ENCODE measurements at places on chromosomes 2 and 18. TPM values are rescaled to one million over a fixed set of nuclear protein-coding genes. Genes with fewer than 3 reads are reported as not detected.

DNA sequence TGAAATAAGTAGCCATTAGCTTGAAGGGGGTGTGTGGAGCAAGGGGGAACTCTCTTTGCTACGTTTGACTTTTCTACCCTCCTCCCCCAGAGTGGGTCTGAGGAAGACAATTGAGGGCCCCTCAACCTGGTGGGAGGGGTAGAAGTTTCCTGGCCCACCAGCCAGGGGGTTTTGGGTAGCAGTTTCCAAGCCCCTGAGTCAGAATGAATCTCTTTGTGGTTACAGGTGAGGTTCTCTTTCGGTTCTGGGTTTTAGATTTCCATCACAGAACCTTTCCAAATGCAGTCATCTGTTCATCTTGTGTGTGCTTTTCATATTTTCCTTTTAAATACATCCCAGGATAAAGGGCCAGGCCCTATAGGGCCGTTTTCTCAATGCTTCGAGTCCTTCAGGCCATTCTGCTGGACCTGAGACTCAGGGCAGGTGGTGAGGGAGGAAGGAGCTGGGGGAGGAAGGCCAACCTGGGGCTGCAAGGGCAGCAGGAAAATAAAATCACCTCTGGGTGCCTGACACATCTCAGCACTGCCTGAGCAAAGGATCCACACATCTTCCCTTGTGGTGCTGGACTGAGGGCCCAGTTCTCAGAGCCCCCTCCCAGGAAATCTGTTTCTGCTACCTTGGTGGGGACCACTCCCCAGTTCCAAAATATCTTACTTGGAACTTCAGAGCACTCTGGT lies 4.7 kb downstream of the LBH start:
- no peak for DNase-seq

DNA sequence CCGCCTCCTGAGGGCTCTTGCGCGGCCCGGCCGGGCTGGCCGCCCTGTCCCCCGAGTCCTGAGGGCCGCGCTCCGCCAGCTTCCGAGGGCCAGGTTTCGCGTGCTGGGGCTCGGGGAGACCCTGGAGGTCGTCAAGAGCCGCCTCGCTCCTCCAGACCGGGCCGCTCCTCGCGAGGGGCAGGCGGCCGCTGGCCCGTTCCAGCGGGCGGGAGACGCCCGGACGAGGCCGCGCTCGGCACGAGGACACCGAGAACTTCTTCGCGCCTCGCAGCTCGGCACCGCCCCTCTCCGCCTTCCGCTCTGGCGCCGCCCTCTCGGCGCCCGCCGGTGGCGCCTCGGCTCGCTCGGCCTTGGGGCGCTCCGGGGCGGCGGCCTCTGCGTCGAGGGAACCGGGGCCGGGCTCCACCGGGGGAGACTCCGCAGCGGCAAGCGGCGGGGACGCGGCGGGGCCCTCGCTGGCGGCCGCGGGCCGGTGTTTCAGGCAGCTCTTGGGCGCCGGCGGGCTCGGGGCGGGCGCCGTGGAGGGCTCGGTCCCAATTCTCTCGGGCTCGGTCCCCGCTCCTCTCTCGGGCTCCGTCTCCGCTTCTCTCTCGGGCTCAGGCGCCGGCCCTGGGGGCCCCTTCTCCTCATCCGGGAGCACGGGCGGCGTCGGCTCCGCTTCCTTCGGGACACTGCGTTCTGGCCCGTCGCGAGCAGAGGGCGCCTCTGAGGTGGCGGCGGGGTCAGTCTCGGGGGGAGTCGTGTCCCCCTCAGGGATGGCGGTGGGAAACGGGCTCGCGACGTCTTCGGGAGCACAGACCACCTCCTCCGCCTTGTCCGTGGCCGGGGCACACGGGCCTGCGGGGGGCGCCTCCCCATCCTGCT lies 91.6 kb upstream of the MGAT4A start:
- peak; percentile 71 for DNase-seq

DNA sequence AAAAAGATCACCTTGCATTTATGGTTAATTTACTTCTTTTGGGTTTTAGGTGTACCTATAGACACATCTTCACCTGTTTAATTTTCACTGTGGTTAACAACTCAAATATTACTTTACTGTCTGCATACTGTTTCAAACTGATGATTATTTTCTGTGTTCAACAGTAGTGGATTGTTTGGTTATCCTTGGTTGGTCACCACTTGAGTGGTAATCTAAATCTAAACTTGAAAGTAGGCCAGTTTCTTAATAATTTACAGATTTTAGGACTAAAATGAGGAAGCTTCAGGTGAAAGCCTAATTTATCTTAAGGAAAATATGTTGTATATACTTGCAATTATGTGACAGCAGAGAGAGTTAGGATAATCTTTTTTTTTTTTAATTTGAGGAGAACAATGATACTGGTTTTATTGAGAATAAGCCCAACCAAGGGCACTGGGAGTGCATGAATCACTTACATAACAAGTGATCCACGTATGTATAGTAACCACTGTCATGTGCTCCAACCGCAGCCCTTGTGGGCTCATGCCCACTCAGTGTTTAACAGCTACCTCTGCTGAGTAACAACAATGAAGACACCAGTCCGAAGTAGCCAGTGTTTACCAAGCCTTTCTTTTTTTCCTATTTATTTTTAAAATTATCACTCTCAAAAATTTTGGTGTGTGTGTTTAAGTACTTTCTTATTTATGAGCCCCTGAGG lies 31.0 kb upstream of the WDSUB1 start:
- no peak for DNase-seq

DNA sequence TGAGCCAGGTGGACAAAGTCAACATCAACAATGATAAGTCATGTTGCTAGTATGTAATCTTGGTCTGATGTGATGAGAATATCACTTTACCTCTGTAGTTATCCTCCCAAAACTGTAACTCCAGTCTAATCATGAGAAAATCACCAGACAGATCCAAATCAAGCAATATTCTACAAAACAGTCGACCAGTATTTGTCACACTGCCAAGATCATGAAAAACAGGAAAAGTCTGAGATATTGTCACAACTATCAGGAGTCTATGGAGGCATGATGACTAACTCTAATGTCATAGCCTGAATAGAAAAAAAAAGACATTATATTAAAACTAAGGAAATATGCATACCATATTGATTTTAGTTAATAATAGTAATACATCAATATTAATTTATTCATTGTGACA lies 1883.3 kb upstream of the CELF4 start:
- no peak for DNase-seq

GRCh38 chr2:33059471-33060156 lies 112.9 kb downstream of the LTBP1 start:
- DNase-seq = no peak

GRCh38 chr2:3571284-3571683 lies 3.8 kb upstream of the RPS7 start:
- DNase-seq = no peak

CDH2 gene
- 101 TPM for polyA plus RNA-seq

Data from heart right ventricle (tissue), 16 donors.